ENCODE measurements at places on chromosomes 16 and 17. TPM values are rescaled to one million over a fixed set of nuclear protein-coding genes. Genes with fewer than 3 reads are reported as not detected.

- peak; percentile 89 for DNase-seq
- H3K4me3 ChIP-seq: no peak overlapping the region
- H3K4me1 ChIP-seq: peaks cover 30% of the 10 kb centered on the region
- H3K27ac ChIP-seq: no peak overlapping the region
- peaks cover 66% of the 10 kb centered on the region for H3K36me3 ChIP-seq
Measured at GRCh38 chr16:27471661-27472060, 69.7 kb downstream of the IL21R start.

DNA sequence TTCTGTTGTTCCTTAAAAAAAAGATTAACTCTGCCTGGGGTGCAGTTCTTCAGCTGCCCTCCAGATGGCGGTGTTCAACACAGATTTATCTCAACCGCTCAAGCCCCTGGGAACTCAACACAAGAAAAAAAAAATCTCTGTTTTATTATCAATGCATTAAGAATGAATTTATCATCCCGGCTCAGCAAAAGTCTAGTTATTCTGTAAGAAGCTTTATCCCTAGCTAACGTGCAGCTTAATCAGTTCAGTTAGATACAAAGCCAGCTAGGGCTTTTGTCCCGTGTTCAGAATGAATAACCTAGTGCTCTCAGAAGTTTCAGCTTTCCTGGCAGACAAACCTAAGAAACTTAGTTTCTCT lies 475.9 kb upstream of the CCL2 start:
- H3K27me3 ChIP-seq: peaks cover 6% of the 10 kb centered on the region
- H3K4me1 ChIP-seq: no peaks in the 10 kb centered on the region
- H3K36me3 ChIP-seq: no peaks in the 10 kb centered on the region
- no peak for DNase-seq
- no peak overlapping the region for H3K4me3 ChIP-seq

- peak overlapping the region; percentile 81 for H3K27ac ChIP-seq
- H3K4me1 ChIP-seq: peaks cover 21% of the 10 kb centered on the region
- no peaks in the 10 kb centered on the region for H3K27me3 ChIP-seq
- H3K4me3 ChIP-seq: no peak overlapping the region
- no peak for DNase-seq
Measured at GRCh38 chr17:56756536-56756935, 77.2 kb downstream of the C17orf67 start.

DNA sequence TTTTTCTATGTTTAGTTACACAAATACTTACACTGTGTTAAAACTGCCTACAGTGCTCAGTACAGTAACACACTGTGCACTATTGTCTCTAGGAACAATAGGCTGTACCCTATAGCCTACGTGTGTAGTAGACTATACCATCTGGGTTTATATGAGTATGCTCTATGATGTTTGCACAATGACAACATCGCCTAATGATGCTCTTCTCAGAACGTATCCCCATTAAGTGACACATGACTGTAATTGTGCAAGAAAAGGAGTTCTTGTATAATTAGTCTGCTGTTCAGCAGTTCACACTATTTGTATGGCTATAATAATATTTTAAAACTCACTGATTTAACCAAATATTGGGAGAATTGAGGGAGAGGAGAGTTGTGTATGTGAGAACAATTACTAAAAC lies 173.7 kb downstream of the TRIM37 start:
- no peak for DNase-seq
- H3K4me1 ChIP-seq: no peaks in the 10 kb centered on the region
- H3K4me3 ChIP-seq: no peak overlapping the region
- no peaks in the 10 kb centered on the region for H3K36me3 ChIP-seq

- H3K4me3 ChIP-seq: peak overlapping the region; percentile 19
- no peaks in the 10 kb centered on the region for H3K36me3 ChIP-seq
- peaks cover 67% of the 10 kb centered on the region for H3K4me1 ChIP-seq
- H3K27ac ChIP-seq: peak overlapping the region; percentile 91
Measured at GRCh38 chr17:78736526-78737079, 45.5 kb downstream of the CYTH1 start.

DNA sequence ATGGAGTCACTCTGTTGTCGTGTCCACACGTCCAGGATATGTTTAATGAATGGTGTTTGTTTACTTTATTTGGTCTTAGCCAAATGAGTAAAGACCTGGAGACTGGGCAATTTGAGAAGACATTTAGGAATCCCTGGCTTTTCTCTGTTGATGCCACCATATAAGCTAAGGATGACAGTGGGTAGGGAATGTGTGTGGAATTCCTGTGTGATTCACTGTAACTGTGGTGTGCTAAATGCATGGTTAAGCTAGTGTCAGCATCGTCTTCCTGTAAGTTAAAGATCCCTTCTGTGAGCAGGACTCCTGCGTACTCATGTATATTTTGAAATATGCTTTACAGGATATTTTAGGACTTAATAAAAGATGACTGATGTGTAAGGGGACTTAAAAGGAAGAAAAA lies 26.4 kb downstream of the GOSR1 start:
- no peaks in the 10 kb centered on the region for H3K27me3 ChIP-seq
- H3K36me3 ChIP-seq: peaks cover 38% of the 10 kb centered on the region
- no peak overlapping the region for H3K27ac ChIP-seq
- H3K4me3 ChIP-seq: no peak overlapping the region
- no peak for DNase-seq

- peak overlapping the region; percentile 46 for H3K4me3 ChIP-seq
- peaks cover 6% of the 10 kb centered on the region for H3K27me3 ChIP-seq
- H3K4me1 ChIP-seq: peaks cover 30% of the 10 kb centered on the region
- H3K27ac ChIP-seq: peak overlapping the region; percentile 98
- DNase-seq: no peak
Measured at GRCh38 chr16:66409156-66409555, 17.9 kb upstream of the BEAN1 start.

DNA sequence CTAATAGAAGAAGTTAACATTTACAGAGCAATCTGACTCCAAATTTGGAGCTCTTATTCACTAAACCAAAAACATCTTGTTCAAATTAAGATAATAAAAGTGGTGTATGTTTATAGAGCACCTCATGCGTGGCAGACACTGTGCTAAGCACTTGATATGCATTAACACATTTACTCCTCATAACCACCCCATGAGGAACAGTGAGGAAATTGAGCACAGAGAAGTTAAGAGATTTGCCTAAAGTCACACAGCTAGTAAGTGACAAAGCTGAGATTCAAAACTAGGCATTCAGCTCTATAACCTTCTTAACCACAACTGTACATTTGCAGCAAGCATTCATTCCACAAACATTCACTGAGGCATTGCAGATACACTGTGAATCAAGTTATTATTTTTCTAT lies 94.0 kb downstream of the VAT1L start:
- DNase-seq: no peak
- H3K27ac ChIP-seq: no peak overlapping the region
- H3K4me3 ChIP-seq: no peak overlapping the region

DNA sequence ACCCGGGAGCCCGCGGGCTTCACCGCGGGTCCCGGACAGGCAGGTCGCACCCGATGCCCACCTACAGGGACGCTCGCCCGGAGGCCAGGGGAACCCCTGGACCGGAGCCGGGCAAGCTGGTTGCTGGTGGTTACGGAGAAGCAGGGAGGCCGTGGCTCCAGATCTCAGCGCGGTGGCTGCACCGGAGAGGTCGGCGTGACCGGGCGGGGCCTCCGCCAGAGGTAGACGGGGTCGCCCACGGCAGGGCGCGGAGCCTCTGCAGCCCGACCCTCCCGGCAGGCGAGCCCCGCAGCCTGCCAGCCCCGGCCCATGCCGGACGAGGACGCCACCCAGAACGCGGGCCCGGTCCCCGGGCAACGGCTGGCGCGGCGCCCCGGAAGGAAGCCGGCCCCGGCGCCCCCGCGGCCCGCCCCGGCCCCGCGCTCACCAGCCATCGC lies 341 bp downstream of the PCYT2 start:
- peak overlapping the region; percentile 77 for H3K4me3 ChIP-seq
- H3K27ac ChIP-seq: peak overlapping the region; percentile 54
- peaks cover 11% of the 10 kb centered on the region for H3K4me1 ChIP-seq
- no peaks in the 10 kb centered on the region for H3K27me3 ChIP-seq
- peaks cover 13% of the 10 kb centered on the region for H3K36me3 ChIP-seq
- DNase-seq: no peak

DNA sequence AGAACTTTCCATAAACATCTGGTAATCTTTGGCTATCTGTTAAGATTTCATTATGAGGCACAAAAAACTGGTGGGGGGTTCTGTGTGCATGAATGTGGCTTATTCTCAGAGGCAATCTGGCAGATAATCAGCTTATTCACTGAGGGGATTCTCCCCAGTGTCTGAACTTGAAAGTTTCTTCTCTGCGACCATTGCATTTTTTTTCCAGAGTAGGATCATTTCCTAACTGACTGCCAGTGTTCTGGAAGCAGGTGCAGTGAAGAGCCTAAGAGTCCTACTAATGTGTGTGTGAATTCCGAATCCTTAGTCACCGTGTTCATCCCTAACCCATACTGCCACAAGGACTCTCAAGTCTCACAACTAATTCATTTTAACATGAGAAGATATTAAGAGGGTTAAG lies 64.9 kb upstream of the LRRC37A3 start:
- no peak overlapping the region for H3K4me3 ChIP-seq
- no peaks in the 10 kb centered on the region for H3K27me3 ChIP-seq
- H3K27ac ChIP-seq: no peak overlapping the region
- H3K4me1 ChIP-seq: peaks cover 12% of the 10 kb centered on the region

DNA sequence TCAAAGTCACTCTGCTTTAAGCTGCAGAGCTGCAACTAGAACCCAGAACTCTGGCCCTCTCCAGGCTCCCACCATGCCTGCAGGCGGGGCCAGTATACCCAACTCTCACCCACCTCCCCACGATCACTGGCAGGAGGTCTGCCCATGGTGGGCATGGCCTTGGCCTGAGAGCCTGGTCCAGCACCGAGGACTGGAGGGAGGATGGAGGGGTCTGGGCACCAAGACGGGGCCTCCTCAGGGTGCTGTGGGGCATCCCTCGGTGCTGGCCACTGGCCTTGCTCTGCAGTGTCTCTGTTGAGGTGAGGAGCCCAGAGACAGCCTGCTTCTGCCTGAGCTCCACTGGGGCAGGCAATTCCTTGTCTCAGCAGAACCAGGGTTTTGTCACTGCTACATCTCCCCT lies 1.5 kb upstream of the KRT16 start:
- no peak overlapping the region for H3K4me3 ChIP-seq
- peaks cover 4% of the 10 kb centered on the region for H3K27me3 ChIP-seq
- DNase-seq: no peak
- H3K27ac ChIP-seq: no peak overlapping the region
- peaks cover 25% of the 10 kb centered on the region for H3K4me1 ChIP-seq
- peaks cover 3% of the 10 kb centered on the region for H3K36me3 ChIP-seq

GRCh38 chr17:48611213-48611612 lies 396 bp upstream of the HOXB7 start:
- peaks cover 7% of the 10 kb centered on the region for H3K36me3 ChIP-seq
- DNase-seq: no peak
- H3K27me3 ChIP-seq: peaks cover 82% of the 10 kb centered on the region
- H3K4me1 ChIP-seq: peaks cover 9% of the 10 kb centered on the region

- no peak overlapping the region for H3K4me3 ChIP-seq
- H3K4me1 ChIP-seq: peaks cover 5% of the 10 kb centered on the region
- DNase-seq: no peak
- H3K36me3 ChIP-seq: no peaks in the 10 kb centered on the region
Measured at GRCh38 chr17:61426482-61427304, 25.5 kb upstream of the TBX4 start.

GRCh38 chr17:2241823-2242222 lies 61.8 kb downstream of the SMG6 start:
- peaks cover 8% of the 10 kb centered on the region for H3K36me3 ChIP-seq
- no peaks in the 10 kb centered on the region for H3K27me3 ChIP-seq
- H3K4me3 ChIP-seq: no peak overlapping the region
- peak overlapping the region; percentile 49 for H3K27ac ChIP-seq
- DNase-seq: no peak
- peaks cover 61% of the 10 kb centered on the region for H3K4me1 ChIP-seq

DNA sequence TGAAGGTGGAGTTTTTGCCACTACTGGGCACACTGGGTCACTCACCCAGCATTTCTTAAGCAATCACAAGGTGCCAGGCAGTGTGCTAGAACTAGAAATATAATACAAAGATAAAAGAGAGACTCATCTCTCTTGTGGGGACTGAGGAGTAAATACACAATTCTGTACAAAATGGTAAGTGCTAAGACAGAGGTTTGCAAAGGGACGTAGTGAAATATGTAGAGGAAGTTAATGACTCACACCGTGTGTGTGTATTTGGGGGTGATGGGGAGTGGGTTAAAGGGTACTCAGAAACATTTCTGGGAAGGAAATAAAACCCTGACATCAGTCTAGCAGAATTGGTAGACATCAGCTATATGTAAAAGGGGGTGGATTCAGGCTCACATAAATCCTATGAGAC lies 389.3 kb downstream of the CA10 start:
- H3K4me1 ChIP-seq: peaks cover 15% of the 10 kb centered on the region
- no peaks in the 10 kb centered on the region for H3K36me3 ChIP-seq
- no peak overlapping the region for H3K27ac ChIP-seq
- no peak overlapping the region for H3K4me3 ChIP-seq

- H3K36me3 ChIP-seq: no peaks in the 10 kb centered on the region
- H3K4me1 ChIP-seq: no peaks in the 10 kb centered on the region
- H3K4me3 ChIP-seq: no peak overlapping the region
- no peak overlapping the region for H3K27ac ChIP-seq
Measured at GRCh38 chr16:22838681-22839080, 24.7 kb downstream of the HS3ST2 start.

GRCh38 chr16:35570946-35571345 lies 2111.5 kb downstream of the TP53TG3F start:
- no peaks in the 10 kb centered on the region for H3K36me3 ChIP-seq
- no peak for DNase-seq
- H3K27me3 ChIP-seq: no peaks in the 10 kb centered on the region
- H3K4me3 ChIP-seq: no peak overlapping the region
- no peak overlapping the region for H3K27ac ChIP-seq

DNA sequence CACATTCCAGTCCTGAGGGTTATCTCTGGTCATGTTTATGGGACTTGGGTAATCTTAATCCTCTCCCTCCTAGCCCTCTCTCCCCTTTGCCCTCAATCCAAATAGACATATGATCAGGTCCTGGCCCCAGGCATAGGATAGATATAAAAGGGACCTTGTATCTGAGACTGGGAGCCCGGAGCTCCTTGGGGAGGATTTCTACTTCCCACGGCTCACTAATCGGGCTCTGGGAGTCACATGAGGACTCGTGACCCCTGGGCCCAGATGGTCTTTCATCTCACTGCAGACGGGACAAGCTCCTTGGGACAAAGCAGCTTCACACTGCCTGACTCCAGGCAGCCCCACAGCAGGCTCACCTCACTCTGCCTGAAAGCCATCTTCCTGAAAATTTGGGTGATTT lies 57.8 kb upstream of the LYRM9 start:
- peaks cover 36% of the 10 kb centered on the region for H3K27me3 ChIP-seq
- no peak for DNase-seq
- H3K4me1 ChIP-seq: no peaks in the 10 kb centered on the region
- no peak overlapping the region for H3K4me3 ChIP-seq
- H3K36me3 ChIP-seq: no peaks in the 10 kb centered on the region
- no peak overlapping the region for H3K27ac ChIP-seq

- H3K27ac ChIP-seq: no peak overlapping the region
- H3K4me3 ChIP-seq: no peak overlapping the region
- peak; percentile 84 for DNase-seq
- peaks cover 11% of the 10 kb centered on the region for H3K27me3 ChIP-seq
- no peaks in the 10 kb centered on the region for H3K36me3 ChIP-seq
- peaks cover 12% of the 10 kb centered on the region for H3K4me1 ChIP-seq
Measured at GRCh38 chr16:74747716-74748615, 26.7 kb downstream of the FA2H start.

GRCh38 chr17:62653002-62653825 lies 25.7 kb downstream of the MRC2 start:
- peak overlapping the region; percentile 70 for H3K4me3 ChIP-seq
- H3K36me3 ChIP-seq: peaks cover 2% of the 10 kb centered on the region
- H3K27me3 ChIP-seq: no peaks in the 10 kb centered on the region
- DNase-seq: peak; percentile 91
- H3K4me1 ChIP-seq: peaks cover 66% of the 10 kb centered on the region

The C16orf92 gene
- not detected for total RNA-seq

The CIBAR2 gene
- not detected for total RNA-seq

The KIF19 gene
- not detected for total RNA-seq

The KRT24 gene
- not detected for total RNA-seq
